ENCODE measurements at places on chromosomes 3 and 15.

DNA sequence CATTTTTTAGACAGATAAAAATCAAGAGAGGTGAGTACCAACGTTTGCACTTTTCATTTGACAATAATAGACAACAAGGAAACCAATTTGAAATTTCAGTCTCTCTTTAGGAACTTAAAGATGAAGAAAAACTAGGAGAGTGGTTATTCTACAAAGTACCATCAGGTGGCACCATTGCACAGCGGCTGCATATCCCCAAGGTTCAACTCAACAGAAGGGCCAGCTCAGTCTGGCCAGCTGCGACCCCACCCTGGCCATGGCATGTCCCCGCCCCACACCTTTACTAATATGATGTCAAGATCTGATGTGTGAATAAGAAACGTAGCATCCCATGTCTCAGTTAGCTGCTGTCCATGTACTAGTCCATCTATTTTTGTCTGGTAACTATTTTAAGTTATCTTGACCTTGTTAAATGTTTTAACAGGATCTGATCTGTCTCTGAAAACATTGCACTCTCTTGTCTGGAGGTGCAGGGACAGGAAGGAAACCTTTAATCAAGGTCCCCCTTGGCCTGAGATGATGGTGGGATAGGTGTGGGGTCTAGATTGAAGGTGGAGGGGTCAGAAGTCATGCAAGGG is 35.5 kb upstream of the CGNL1 start:
- no peak for DNase-seq

GRCh38 chr3:14415501-14415900 is 13.1 kb downstream of the SLC6A6 start:
- DNase-seq = no peak

DNA sequence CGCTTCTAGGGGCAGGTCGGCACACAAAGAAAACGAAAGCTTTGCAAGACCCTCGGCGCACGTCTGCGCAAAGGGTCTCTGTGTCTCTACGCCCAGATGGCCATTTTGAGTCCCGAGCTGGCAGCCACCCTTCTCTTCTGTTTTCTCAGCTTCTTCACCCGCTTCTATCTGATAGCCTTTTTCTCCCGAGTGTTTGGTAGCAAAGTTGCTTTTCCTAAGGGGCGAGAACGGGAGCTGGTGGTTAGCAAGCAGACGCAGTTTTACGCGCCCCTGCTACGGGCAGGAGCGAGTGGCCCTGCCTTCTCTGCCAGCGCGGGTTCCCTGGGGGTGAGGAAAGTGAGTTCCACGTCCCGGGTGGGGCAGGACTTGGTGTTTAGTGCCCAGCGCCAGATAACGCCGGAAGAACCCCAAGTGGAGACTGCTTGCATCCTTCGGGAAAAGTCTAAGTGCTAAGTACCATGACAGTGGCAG is 2.9 kb upstream of the MKRN2 start:
- DNase-seq = no peak

GRCh38 chr3:15023249-15023648 is 41.9 kb downstream of the MRPS25 start:
- no peak for DNase-seq

DNA sequence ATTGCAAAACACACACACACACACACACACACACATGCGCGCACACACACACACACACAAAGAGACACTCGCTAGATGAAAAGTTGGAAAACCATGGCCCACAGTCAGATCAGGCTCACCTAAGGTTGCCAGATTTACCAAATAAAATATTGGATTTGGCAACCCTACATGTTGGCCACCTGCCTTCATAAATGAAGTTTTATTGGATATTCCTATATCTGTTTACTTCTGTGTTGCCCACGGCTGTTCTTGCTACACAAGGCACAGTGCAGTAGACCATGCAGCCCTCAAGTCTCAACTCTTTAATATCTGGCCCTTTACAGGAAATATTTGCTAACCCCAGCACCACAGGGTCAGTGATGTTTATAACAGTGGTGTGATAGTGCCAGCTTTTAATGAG is 445.0 kb upstream of the PROK2 start:
- no peak for DNase-seq

- no peak for DNase-seq
These were observed 17.0 kb downstream of the CELF6 start for GRCh38 chr15:72302955-72303354.

GRCh38 chr3:67001086-67001861 is 3.2 kb downstream of the KBTBD8 start:
- DNase-seq = no peak

DNA sequence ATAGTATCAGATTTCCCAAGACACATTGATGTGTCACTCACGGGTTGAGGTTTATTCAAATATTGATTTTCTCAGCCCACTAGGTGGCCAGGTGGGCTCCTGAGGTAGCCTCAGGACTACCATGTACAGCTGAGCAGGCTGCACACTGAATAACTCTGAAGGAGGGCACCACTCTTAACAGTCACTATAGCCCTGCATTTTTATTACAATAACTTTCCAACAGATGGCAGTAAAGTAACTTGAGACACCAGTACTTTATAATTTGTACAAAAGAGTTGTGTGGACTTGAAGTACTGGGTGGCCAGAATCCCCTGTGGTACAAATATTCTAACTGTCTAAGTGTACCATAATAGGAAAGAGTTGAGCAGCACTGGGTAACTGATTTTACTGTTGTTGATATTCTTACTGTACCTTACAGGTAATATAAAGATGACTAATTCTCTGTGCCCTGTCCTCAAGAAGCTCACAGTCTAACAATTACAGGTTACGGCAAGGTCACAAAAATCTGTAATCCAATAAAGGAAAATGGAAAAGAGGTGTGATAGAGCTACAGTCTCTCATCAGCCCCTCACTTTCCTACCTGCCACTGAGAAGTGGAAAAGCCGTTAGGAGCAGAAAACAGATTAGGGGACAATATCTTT is 76.0 kb downstream of the ETFA start:
- no peak for DNase-seq

DNA sequence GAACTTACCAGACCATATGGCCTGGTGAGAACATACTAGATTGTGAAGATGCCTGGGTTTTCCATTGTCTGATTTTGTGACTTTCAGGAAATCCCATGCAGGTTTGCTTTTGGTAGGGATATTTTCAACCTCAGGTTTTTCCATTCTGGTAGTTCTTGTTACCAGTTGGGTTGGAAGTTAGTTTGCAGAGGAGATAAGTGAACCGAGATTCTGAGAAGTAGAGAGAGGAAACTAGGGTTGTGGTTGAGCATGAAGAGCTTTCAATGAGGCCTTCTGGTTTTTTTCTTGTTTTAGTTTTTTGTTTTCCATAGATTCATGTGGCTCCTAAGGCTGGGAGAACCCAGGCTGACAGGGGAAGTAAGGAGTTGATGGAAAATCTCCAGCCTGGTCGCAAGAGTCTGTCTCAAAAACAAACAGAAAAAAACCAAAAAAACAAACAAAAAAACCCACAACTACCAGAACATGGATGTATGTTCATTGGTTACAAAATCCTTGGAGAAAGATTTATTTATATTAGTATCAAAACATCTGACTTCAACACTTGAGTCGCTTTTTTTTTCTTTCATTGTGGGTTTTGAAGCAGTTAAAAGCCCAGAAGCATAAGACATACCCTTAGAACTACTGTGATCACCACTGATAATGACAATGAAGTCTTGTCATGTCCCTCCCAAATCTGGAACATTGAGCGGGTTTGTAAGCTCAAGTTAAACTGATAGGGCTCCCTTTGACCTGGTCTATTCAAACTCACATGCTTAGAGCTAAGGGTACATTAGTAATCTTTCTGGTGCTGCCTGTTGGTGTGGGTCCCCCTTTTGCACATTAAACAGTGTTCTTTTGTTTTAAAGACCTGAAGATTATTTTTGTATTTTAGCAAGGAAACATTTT is 3.2 kb downstream of the GPR171 start:
- no peak for DNase-seq

DNA sequence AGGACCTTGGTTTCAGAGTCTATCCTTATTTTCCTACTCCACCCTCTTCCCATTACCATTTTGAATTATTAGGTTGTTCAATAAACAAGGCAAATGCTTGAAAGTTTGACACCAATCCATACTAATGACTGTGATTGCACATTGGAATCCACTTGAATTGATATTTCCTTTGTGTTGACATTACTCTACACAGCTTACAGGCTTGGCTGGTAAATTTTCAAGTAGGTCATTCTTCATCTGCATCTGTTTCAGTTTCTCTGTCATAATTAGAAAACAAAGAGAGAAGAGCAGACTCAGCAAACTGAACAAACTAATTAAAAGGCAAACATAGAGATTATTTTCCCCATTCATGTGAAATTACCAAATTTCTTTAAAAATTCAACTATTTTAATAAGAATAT is 732.9 kb upstream of the BCHE start:
- no peak for DNase-seq

GRCh38 chr3:141311170-141311495 is 57.2 kb upstream of the ZBTB38 start:
- DNase-seq = no peak

DNA sequence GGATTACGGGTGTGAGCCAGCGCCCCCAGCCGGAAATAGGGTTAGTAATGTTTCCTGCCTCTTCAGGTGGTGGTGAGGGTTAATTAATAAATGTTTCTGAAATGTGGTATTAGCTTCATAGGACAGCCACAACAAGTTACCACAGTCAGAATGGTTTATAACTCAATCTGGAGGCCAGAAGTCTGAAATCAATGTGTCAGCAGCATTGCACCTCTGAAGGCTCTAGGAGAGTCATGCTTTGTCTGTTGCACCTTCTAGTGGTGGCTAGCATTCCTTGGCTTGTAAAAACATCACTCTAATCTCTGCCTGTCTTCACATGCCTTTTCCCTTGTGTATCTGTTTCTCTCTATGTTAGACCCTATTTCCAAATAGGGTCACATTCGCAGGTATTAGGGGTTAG is 7.8 kb upstream of the RPSA start:
- DNase-seq = no peak

GRCh38 chr3:58535531-58536500 is 1.2 kb downstream of the ACOX2 start:
- no peak for DNase-seq

- no peak for DNase-seq
These were observed 34.0 kb upstream of the SLC6A11 start for GRCh38 chr3:10781981-10782380.

DNA sequence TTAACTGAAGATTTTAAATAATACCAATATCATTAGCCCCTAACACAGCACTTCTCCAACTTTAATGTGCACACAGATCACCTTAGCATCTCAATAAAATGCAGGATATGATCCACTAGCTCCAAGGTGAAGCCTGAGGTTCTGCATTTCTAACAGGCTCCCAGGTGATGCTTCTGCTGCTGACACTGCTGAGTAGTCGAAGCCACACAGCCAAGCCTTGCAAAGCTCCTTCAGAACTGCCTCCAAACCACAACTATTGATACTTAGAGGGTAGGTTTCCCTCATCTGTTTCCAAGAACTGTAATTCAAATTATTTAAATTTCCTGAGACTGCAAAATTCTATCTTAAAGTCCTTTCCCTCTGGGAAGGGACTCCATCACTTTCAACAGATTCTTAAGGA is 3.9 kb downstream of the RIOX2 start:
- DNase-seq = no peak

GRCh38 chr3:87228316-87228715 is 1.2 kb downstream of the CHMP2B start:
- DNase-seq = no peak

DNA sequence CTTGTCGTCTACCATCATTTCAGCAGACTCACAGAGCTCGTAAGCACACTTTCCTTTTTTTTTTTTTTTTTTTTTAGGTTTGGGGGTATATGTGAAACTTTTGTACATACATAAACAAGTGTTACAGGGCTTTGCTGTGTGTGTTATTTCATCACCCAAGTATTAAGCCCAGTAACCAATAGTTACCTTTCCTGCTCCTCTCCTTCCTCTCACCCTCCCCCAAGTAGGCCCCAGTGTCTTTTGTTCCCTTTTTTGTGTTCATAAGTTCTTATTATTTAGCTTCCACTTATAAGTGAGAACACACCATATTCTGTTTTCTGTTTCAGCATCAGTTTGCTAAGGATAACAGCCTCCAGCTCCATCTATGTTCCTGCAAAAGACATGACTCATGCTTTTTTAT is 746.8 kb downstream of the GRM7 start:
- no peak for DNase-seq
